ENCODE measurements at places on chromosomes 11 and 22.
A peak's percentile ranks its signal among the peaks of the same experiment; 100 is the strongest.

- peak; percentile 94 for DNase-seq
These were observed 103.0 kb upstream of the CD44 start for GRCh38 chr11:35035894-35036408.

- no peak for DNase-seq
These were observed 8.6 kb downstream of the GAL start for GRCh38 chr11:68692871-68693483.

GRCh38 chr11:32385998-32386397, 49.3 kb downstream of the WT1 start:
- peak; percentile 63 for DNase-seq

GRCh38 chr22:37021041-37021440, 1.5 kb downstream of the MPST start:
- no peak for DNase-seq

GRCh38 chr11:65801153-65801987, 14.5 kb downstream of the OVOL1 start:
- DNase-seq, result no peak

DNA sequence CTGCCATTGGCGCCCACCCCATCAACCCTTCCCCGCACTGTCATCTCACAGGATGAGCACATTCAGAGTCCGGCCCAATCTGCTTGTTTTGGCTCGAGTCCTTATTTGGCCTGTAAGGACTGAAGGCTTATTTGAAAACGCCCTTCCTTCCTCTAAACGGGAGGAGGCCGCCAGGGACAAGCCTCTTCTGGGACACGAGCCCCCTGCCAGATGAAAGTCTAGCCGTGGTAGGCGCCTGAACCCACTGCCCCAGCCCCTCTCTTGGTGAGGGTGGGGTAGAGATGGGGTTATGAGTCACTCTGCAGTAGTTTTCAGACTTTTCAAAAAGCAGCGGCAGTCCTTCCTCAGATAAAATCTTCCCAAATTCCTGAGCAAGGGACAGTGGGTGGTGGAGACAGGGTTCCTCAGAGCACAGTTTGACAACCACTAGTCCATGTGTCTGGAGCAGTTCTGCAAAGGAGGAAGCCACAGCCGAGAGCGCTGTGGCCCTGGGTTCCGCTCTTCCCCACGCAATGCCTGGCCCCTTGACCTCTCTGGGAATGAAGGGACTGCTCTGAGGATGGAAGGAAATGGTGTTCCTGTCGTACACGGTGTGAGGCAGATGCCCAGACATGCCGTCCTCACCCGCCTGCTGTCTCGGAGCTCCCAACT, 57.0 kb downstream of the MYH9 start:
- peak; percentile 67 for DNase-seq

- no peak for DNase-seq
These were observed 8.1 kb downstream of the RCOR2 start for GRCh38 chr11:63908631-63909401.

DNA sequence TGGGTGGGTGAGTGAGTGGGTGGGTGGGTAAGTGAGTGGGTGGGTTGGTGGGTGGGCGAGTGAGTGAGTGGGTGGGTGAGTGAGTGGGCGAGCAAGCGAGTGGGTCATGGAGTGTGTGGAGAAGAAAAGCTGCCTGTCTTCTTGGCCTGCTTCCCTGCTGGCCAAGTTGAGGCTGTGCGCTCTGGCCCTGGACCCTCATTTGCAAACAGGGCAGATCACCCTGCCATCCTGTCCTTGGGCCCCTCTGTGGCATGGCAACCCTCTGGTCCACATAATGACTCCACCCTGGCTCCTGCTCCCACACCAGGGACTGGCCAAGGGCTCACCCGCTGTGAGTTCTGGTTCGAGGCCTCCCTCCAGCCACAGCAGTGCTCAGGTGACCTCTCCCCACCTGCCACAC, 35.1 kb downstream of the CAPN1 start:
- DNase-seq, result no peak

GRCh38 chr11:34148504-34149165, 43.2 kb downstream of the NAT10 start:
- DNase-seq, result no peak

DNA sequence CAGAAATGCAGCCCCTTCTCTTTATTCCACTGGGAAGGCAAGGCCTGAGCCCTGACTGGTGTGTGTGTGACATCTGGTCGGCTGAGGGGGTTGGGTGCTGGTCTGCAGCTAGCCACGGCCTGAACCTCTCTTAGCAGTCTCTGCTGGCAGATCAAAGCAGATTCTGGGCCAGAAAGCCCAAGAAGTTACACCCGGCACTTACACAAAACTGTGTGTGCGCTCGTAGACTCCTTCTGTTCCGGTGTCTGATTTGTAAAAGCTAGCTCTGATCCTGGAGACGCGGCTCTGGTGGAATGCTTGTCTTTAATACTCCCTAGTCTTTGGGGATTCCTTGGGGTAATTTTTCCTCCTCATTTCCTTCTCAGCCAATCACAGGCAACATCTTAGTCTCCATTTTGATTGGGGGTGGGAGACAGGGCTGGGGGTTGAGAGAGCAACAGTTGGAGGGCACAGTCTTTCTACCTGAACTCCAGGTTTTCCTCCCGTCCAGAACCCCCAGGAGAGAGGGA, 5.5 kb downstream of the PKNOX2 start:
- no peak for DNase-seq

DNA sequence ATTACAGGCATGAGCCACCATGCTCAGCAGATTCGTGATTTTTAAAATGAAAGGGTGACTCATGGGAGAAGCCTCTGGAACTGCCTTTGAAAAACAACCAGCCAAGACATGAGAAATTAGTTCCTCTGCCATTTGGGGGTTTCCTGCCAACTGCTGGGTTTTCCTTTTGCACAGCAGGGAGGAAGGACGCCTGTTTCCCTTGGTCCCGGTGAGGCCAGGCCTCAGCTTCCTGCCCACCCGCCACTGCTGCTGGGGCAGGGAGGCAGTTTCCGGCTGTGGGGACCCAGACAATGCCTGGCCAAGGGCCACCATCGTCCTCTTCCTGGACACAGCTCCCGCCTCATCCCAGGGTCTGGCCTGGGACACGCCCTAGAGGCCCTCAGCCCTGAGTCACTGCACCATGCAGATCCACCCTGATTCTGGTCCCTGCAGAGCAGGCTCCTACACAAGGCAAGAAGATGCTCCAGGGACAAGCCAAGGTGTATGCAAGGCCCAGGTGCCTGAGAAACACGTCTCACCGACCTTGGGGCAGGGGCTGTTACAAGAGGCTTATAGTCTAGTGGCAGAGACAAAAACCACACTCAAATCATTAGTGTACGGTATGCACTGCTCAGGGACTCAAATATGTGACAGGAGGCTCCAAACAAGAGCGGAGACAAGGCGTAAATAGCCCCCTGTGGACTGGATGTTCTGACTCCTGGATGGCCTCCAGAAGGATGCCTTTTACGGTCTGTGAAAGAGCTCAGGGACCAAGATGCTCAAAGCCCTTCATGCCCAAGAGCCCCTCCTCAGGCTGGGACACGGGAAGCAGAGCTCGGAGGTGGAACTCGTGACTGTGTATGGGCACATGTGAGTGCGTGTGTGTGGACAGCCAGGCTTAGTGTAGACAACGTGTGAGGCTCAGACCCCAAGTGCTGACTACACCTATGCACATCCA, 10.0 kb downstream of the PPM1F start:
- DNase-seq, result peak; percentile 90

DNA sequence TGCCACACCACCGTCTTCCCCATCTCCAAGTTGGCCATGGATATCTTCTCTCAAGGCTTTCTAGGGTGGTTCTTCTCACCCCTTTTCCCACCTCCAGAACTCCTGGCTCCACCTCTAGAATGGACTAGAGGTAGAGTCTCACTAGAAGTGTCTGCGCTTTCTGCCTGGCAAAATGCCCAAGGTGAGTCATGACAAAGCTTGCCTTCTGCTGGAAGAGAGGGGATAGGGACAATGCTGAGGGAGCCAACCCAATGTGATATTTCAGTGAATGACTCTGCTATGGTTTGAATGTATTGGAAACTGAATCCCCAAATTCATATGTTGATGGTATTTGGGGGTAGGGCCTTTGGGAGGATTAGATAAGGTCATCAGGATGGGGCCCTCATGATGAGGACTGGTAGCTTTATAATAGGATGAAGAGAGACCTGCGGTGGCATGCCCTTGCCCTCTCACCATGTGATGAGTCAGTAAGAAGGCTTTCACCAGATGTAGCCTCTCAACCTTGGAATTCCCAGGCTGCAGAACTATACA, 4.1 kb upstream of the CD82 start:
- DNase-seq, result no peak

DNA sequence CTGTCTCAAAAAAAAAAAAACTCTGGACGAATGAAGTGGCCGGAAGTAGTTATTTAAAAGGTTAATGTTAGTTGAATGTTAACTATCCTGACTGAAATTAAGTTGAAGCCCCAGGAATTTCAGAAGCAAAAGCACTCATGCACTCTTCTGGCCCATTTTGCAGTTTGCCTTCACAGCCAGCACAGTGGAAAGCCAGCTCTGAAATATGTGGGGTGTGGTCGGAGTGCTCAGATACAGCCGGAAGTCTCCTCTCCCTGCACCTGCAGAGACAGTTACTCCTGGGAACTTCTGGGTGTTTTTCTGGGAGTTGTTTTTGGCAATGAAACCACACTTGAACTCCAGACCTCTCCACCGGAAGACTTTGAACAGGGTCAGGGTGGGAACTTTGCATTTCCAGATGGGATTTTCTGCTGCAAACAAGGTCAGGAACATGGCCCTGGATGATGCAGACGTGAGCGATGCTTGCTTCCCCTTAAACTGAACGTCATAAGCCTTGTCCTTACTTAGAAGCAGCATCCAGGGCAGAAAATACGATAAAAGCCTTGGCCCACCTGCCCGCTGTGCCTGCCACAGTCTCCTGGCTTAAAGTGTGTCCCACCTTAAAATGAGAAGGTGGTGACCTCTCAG, 21.5 kb upstream of the CABP2 start:
- DNase-seq, result no peak

- DNase-seq, result peak; percentile 79
These were observed 7.8 kb upstream of the L3MBTL2 start for GRCh38 chr22:41197038-41197972.

DNA sequence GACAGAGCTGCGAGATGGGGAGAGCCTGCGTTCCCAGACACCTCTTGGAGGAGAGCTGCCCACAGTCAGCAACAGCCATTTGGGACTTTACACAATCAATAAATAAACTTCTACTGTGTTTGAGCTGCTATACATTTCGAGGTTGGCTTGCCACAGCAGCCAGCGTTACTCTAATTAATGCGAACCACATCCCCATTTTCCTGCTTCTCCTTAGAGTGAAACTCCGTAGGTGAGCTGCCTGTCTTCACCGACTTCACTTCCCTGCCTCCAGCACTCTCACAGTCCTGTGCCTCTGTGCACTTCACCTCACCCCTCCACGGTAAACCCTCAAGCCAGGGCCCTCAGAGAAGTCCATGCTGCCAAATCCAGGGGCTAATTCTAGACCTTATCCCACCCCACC, 5.9 kb upstream of the SLC22A12 start:
- DNase-seq, result no peak

DNA sequence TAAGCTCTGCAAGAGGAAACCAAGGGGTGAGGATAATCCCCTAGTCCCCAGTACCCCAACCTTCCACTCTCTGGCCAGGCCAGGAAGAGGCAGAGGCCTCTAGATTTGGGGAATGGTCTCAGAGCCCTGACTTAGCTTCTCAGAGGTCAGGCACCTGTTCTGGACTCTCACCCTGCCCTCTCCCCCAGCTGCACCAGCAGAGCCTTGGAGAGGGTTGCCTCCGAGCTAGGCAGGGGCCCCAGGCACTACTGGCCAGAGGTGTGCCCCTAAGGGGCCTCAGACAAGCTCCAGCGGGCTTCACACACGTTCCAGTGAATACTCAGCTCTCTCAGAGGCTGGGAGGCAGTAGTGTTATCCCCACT, 8.0 kb downstream of the FREY1 start:
- no peak for DNase-seq

- peak; percentile 74 for DNase-seq
These were observed 37.6 kb downstream of the ZNF195 start for GRCh38 chr11:3341298-3341697.

DNA sequence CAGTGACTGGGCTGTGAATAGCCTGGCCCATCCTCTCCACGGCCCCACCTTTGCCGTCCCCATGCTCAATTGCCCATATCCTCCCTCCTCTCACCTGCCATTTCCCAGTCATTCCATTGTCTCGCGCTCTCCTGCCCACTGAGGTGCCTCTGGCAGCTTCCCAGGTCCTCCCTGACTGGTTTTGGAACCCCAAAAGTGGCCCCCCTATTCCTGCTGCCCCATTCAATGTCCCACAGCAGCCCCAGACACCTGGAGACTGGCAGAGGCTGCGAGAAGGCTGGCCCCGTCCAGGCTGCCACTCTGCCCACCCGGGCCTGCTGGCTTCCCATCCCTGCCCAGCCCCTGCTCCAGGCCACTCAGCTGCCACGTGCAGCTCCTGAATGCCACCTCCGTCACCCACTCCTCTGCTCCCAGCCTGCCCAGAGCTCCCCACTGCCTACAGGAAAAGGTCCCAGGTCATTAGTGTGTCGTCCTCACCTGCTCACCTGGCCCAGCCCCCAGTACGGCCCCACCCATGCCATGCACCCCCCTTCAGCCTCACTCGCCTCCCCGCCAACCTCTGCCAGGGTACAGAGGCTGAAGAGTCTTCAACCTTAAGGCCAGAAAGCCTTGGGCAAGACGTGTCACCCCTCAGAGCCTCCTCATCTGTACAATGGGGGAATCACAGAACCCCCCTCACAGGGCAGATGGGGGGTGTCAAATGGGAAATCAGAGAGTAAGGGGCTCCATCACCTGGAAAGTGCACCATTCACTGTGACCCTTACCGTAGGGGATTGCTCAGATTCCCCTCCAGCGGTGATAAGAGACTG, 37.5 kb downstream of the KCNJ4 start:
- no peak for DNase-seq

- no peak for DNase-seq
These were observed 63.1 kb downstream of the ARFGAP3 start for GRCh38 chr22:42793848-42794405.

GRCh38 chr11:121337078-121337477, 44.5 kb downstream of the SC5D start:
- DNase-seq, result no peak

GRCh38 chr22:23831781-23832180, 7.0 kb downstream of the DERL3 start:
- no peak for DNase-seq

- DNase-seq, result no peak
These were observed 62.0 kb upstream of the SEPTIN5 start for GRCh38 chr22:19652316-19652715.

- no peak for DNase-seq
These were observed 9.9 kb downstream of the ADAMTS15 start for GRCh38 chr11:130458410-130458729.

DNA sequence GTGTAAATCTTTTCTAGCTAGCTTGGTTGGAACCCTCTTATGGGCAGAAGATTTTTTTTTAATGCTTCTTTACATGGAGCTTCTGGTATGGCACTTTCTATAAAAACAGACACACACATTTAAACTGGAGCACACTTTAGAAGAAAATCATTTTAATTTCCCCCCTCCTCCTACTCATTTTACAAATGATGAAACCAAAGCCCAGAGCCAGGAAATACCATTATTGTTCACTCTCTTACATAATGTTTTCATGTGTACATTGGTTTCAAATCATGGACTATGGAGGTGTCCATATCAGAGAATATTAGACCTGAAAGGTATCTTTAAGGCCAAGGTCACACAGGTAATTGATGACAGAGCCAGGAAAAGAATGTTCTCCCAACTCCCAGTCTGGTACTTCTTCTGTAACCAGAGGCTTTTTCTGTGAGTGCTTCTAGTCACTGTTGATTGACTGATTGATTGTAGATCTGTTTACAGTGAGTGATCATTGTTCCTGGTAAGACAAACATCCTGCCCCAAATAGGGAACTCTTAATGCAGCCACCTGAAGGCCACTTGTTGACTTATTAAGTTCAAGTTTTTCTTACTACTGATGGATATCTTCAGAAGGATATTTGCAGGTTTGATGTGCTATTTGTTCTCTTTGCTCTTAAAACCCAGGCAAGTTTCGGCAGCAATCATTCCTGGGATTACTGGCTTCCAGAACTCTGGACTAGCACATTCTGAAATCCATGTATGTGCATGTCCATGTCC, 26.8 kb upstream of the ME3 start:
- no peak for DNase-seq

All from KBM-7 (cell line).